Cerebellar nuclear complex (tissue), 1 donor: ENCODE measurements at places on chromosomes 1 and 21.

DNA sequence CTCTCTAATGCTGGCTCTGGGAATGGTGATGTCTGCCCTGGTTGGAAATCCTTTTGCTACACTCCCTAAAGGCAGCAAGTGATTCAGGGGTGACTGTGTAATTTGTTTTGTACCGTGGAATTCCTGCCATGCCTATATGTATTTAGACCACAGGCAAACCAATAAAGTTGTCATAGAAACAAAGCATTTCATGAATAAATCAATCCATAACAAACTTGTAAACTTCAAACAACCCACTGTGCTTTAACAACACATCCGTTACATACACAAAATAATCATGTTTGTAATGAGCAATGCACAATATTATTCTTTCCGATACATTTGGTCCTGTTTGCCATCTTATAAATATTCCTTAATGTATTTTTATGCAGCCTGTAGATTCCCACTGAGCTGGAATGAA is 330.3 kb upstream of the SNX7 start:
- DNase-seq: no peak

DNA sequence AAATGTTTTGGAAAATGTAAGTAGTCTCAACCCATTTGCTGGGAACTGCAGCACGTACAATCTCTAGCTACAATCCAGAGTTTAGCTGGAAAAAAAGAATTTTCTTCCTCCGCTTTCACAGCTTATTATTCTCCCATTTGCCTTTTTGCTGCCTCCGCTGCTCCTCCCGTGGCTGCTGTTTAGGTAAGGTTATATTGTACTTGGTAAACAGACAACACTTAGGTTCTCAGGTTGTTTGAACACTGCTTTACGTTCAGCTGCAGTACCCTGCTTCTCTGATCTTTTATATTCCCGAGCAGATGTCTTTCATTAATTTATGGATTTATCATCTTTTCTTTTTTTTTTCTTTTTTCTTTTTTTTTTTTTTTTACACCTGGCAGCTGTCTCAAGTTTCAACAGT is 14.3 kb downstream of the PROX1 start:
- DNase-seq: no peak

DNA sequence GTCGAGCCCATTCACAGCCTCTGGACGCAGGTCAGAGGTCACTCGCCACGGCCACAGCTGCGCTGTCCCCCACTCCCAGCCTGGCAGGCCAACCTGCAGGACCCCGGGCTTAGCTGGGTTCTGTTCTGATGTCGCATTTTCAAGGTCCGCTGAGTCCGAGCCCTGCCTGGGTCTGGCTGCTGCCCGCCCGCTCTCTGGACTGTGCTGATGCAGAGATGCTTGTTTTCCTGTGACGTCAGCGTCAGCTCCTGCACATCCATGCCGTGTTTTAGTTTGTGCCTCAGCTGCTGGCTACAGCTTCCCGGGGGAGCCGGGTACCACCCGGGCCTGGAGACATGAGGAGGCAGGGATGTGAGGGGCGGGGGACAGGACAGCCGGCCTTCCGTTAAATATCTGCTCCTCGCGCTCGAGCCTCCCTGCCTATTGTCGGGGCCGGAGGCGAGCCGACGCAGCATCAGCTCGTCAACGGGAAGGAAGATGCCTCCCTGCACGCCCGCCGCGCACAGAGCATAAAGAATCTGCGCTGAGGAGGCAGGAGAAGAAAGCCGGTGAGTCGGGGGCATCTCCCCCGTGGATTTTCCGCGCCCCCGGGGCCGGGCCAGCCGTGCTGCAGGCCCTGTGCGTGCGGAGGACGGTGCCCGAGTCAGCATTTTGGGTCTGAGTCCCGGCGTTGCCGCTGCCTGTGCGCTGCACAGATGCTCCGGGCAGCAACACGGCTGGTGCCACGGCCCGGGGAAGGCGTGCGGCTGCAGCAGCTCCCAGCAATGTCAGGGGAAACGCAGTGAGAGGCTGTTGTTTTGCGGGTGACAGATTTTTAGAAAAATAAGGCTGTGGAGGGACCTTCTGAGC is 23.4 kb downstream of the PRKCZ start:
- peak; percentile 68 for DNase-seq

DNA sequence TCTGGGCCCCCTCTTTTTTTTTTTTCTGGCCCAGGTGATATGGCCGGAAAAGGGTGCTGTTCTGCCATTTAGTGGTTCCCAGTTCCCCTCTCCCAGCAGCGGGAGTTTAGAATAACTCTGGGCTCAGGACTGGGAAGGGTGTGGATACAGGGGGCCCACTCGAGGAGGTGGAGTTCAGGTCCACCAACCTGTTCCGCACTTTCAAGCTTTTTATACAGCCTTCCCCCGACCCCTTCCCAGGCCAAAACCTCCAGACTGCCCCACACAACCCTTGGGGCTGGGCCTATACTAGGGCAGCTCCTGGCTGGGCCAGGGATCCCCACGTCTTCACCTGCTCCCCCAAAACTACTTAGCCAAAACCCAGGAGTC is 402 bp downstream of the PLEKHG5 start:
- DNase-seq: no peak

DNA sequence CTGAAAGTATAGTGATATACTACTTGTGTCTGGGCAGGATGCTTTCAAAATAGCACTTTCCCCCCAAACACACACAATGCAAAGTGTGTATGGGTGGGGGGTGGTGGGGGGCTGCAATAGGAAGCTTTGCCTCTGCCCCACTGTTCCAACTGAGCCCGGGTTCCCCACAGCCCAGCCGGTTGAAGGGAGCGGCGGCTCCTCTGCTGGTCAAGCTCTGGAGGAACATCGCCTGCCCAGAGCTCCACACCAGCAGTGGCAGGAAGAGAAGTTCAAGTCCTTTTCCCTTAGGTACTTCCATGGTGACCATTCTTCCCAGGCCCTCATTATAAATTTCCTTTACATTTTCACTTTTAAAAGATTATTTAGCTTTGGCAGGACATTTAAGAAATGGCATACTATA is 74.9 kb downstream of the CAPZB start:
- DNase-seq: no peak

DNA sequence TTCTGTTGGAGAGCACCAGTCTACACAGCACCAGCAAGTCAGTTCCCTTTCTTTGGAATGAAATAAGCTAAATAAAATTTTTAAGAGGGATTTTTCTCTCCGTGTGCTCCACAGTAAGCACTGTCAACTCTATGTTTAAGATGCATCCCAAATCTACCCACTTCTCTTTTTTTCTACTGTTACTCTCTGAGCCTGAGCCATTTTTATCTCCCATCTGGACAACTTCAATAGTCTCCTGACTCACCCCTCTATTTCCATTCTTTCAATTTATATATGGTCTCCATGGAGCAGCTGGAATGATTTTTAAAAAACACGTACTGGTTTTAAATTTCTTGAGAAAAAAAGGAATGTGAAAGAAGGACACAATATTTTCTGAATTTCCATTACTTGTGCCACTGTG is 24.7 kb upstream of the CCT8 start:
- DNase-seq: no peak

GRCh38 chr1:91672601-91673161 is 172.0 kb downstream of the CDC7 start:
- DNase-seq: no peak

DNA sequence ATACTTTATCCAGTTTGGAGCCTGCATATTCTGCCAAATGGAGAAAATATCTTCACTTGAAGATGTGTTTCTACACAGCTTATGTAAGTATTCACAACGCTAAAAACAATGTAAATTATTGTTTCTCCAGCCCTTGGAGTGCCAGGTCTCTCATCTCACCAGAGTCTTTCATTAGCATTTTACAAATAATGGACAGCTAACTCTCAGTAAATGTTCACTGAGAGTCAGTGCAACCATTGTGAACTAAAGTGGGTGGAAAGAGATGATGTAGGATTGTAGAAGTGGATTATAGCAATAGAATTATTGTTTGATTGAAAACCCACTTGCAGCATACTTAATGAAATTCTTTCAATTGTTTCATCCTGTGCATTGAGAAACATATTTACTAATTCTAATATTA is 8.3 kb upstream of the FAM177B start:
- DNase-seq: no peak

GRCh38 chr1:176558561-176558960 is 95.6 kb downstream of the PAPPA2 start:
- no peak for DNase-seq

DNA sequence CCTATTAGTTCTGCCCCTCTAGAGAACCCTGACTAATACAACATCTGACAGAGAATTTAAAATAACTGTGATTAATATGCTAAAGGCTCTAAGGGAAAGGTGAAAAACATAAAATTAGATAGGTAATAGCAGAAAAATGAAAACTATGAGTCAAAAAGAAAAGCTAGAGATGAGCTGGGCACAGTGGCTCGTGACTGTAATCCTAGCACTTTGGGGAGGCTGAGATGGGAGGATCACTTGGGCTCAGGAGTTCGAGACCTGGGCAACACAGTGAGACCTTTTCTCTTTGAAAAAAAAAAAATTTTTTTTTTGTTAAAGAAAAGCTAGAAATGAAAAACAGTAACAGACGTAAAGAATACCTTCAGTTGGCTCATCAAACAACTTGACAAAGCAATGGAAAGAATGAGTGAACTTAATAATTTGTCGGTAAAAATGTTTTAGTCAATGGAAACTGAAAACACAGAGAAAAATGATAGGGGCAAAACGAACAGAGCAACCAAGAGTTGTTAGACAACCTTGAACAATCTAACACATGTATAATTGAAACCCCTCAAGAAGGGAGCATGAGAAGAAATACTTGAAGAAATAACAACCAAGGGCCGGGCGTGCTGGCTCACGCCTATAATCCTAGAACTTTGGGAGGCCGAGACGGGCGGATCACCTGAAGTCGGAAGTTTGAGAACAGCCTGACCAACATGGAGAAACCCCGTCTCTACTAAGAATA is 132.9 kb upstream of the GFI1 start:
- no peak for DNase-seq

DNA sequence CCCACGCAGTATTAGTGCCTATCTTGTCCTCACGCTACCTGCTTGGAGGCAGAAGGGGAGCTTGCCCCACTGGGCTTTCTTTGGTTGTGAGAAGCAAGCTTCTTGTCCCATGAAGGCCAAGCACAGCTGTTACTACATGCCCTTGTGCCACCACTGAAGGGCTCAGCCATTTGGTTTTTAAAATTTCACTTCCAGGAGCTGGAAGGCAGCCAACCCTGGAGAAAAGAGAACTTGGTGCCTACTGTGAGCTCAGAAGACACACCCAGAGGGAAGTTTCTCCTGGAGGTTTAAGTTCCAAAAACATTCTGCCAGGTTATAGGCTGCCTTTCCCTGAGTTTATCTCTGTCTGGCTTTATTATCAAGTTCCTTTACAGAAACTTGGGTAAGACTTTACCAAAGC is 187.4 kb downstream of the SLC35F3 start:
- DNase-seq: no peak

DNA sequence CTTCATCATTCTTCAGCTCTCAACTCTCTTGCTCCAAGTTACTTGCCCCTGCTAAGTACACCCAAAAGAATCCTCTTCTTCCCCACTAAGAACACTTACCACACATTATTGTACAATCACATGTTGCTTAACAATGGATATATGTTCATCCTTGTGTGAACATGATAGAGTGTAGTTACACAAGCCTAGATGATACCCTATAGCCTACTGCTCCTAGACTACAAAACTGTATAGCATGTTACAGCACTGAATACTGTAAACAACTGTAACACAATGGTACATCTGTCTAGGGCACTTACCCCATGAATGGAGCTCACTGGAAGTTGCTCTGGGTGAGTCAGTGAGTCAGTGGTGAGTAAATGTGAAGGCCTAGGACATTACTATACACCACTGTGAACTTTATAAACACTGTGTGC is 77.4 kb downstream of the RERE start:
- no peak for DNase-seq

- no peak for DNase-seq
Measured at GRCh38 chr1:19352839-19353238, 40.7 kb downstream of the SLC66A1 start.

- no peak for DNase-seq
Measured at GRCh38 chr1:232643251-232643650, 13.3 kb upstream of the SIPA1L2 start.

- DNase-seq: no peak
Measured at GRCh38 chr1:44424747-44425146, 19.7 kb downstream of the RNF220 start.

GRCh38 chr1:203281851-203282661 is 23.3 kb upstream of the BTG2 start:
- no peak for DNase-seq

DNA sequence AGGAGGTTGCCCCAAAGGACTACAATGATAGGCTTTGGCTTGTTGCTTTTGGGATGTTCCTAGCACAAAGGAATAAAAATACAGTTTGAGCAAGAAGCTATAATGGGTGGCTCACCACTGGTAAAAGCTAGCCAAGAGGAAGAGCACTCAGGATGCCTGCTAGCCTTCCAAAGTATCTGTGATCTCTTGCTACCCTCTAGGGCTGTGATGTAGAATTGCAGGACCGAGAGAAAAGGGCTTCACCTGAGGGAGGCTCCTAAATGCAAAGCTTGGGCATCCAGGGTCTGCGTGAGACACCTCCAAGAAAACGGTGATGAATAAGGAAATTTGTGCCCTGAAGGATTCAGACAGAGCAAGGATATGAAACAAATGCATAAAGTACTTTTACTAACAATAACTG is 17.7 kb downstream of the IVL start:
- DNase-seq: no peak

GRCh38 chr1:2251786-2252185 is 23.7 kb downstream of the SKI start:
- no peak for DNase-seq

DNA sequence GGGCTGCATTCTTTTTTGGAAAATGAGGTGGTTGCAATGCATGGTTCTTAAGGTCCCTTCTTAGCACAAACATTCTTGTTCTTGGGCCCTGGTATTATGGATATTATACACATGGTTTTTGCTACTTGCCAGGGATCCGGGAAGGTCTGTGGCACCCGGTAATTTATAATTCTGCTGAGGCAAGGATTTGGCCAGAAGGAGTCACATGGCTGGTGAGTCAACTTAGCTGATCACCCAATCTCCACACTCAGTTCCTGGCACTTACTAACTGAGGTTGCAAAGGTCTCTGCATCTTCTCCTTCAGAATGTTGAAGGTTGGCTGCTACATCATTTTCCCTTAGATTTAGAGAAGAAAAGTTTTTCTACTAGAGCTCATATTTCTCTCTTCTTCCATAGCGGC is 112.5 kb downstream of the ROR1 start:
- DNase-seq: no peak

DNA sequence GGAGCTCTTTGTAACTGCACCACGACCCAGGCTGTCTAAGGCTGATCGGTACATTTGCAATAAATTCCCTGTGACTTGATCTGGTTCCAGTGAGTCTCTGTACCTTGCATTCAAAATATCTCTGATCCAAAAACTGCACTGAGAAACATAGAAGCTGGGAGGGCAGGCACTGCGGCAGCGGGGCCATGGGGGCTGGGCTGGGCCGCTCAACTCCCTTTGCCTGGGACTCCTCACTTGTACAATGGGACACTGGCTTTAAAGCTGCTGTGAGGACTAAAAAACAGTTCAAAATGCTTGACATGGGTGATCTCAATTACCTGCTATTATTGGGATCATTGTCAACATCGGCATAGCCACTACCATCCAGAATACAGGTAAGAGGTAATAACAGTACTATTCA is 644.0 kb downstream of the AJAP1 start:
- no peak for DNase-seq
